Occipital lobe (tissue), 3 donors: ENCODE measurements at places on chromosomes 1 and 21.

DNA sequence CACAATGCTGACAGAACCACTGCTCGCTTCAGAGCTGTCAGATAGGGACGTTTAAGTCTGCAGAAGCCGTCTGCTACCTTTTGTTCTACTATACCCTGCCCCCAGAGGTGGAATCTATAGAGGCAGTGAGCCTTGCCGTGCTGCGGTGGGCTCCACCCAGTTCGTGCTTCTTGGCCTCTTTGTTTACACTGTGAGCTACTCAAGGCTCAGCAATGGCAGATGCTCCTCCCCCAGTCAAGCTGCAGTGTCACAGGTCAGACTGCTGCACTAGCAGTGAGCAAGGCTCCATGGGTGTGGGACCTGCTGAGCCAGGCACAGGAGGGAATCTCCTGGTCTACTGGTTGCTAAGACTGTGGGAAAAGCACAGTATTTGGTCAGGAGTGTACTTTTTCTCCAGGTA, 47.1 kb downstream of the LEPR start:
- DNase-seq = no peak

DNA sequence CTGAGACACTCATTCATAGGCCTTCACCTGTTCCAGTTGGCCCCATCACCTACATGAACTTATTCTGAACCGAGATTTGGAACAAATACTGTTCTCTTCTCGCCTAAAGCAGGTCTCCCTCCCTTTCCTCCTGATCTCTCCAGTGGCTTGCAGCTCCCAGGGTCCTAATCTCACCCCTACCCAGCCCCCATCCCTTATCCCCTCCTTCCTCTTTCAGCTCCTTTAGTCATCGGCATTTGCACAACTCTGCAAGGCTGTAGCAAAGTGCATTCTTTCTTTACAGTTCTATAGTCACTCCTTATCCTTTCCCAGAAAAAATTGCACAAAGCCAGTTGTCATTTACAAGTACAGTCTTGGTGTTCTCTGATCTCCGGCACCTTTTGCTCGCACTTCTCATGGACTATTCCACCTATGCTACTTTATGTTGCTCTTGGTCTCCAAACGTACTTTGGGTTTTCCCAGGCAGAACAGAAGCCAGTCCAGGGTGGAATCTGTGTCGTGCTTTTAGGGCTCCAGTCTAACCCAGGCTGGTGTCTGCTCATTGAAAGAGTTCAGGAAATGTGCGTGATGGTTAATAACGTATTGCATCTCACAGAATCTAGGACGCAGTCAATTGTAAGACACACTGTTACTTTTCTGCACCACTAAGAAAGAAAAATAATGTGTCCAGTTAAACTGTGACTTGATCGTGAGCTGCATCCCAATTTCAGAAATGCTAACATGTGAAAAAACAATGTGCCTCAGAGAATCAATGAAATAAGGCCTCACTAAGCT, 965 bp downstream of the ABCA4 start:
- DNase-seq = no peak

- no peak for DNase-seq
Observed at GRCh38 chr21:44834231-44834950, 16.5 kb upstream of the SUMO3 start.

DNA sequence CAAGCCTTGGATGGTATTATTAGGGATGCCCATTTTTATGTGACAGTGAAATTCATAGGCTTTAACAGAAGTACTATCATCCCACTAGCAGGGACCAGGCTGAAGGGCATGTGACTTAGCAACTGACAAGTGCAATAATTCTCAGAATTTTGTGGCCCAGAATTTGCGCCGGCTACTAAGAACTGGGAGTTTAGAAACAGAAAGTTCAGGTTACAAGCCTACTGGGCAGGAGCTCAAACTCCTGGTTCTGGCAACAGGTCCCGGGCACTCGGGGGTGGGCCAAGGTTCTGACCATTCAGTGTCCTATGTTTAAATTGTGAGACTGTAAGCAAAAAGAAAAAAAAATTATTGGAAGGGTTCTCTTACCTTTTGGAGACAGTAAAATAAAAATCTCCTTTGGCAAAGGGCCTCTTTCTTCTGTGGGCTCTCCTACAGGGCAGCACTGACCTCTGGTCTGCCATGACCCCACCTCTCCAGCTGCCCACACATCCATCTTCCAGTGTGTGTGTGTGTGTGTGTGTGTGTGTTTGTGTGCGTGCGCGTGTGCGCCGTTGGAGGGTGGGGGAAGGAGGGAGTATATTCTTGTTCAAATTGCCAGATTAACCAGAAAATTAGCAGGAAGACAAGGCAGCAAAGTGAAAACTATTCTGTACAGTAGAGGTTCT, 26.1 kb downstream of the IRF2BP2 start:
- DNase-seq = no peak

GRCh38 chr21:25818551-25818950, 83.8 kb downstream of the GABPA start:
- DNase-seq = no peak

- no peak for DNase-seq
Observed at GRCh38 chr1:43275826-43276620, 6.2 kb downstream of the TMEM125 start.

GRCh38 chr1:206970446-206970845, at the start of gene FCAMR:
Gene FCAMR (minus strand): TSS chr1:206970460. CDS start chr1:206970125, 335 bp downstream.
- no peak for DNase-seq

DNA sequence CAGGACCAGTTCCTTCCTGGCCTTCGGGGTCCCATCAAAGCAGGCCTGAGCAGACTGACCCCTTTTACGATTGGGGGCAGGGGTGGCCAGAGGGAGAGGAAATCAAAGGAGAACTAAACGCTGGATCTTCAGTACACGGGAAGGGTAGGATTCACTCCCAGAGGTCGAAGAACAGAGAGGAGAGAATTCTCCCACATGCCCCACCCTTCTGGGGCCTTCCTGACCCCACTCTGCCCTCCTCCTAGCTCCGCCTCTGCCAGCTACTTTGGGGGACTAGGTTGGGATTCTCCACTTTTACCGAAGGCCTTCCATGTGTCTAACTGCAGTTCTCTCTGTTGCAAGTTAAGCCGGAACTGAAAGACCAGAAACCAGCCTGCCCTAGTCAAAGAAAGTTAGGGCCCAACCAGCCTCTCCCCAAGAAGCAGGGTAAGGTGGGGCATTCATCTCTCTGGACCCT, 654 bp upstream of the ARHGEF2 start:
- no peak for DNase-seq

DNA sequence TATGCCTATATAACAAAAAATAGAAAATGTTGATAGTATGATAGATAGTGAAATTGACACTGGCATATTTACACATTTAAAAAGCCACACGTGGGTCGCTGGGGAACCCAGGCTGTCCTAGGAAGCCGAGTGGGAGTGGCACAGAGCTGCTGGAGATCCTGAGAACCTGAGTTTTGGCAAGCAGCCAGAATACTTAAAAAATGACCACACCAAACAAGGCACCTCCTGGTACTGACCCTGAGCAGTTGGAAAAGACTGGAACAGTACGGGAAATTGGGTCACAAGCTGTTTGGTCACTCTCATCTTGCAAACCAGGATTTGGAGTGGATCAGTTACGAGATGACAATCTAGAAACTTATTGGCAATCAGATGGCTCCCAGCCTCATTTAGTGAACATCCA, 111.5 kb downstream of the ZFYVE9 start:
- DNase-seq = no peak

GRCh38 chr1:54006508-54006907, 11.5 kb downstream of the LDLRAD1 start:
- no peak for DNase-seq

- DNase-seq = no peak
Observed at GRCh38 chr1:216194721-216195120, 228.5 kb downstream of the USH2A start.

DNA sequence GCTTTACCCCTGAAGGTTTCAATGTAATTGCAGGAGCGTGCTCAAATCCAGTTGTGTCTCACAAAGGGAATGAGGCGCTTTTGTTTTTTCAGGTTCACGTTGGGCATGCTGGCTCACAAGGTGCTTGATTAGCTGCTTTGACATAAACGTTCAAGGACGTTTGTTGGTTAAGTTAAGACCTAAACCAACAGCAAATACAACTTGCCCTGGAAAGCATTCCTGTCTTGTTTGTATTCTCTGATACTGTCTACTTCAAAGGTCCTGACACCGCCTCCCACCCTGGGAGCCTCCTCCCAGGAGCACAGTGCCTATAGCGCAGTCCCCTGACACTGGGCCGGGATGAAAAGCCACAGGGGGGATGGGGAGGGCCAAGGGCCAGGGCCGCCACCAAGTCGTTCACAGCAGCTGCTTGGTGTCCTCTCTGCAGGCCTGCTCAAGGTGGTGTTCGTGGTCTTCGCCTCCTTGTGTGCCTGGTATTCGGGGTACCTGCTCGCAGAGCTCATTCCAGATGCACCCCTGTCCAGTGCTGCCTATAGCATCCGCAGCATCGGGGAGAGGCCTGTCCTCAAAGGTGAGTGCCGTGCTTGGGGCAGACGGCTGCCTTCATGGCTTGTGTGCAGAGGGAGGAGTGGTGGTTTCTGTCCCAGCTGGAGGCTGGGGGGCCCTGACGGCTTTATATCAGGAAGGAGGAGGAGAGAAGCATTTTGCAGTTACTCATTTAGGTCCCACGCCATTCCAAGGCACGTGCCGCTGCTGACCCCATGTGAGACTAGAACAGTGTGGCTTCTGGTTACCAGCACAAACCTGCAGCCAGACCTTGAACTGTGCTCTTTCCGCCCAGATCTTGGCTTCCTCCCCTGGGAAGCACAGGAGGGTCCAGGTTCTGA, 6.1 kb downstream of the FAM3B start:
- no peak for DNase-seq
